ENCODE measurements at places on chromosomes 6 and 20. TPM values are rescaled to one million over a fixed set of nuclear protein-coding genes. Genes with fewer than 3 reads are reported as not detected.

- no peak for DNase-seq
- no peaks in the 10 kb centered on the region for H3K36me3 ChIP-seq
- peaks cover 13% of the 10 kb centered on the region for H3K27me3 ChIP-seq
- H3K4me3 ChIP-seq = no peak overlapping the region
- H3K27ac ChIP-seq = no peak overlapping the region
Measured at GRCh38 chr20:45550765-45551164, 3.6 kb upstream of the EPPIN start.

Gene COL9A3
- polyA plus RNA-seq = 1.3 TPM

Gene TCF21
- not detected for polyA plus RNA-seq

Gene PROKR2
- 0.13 TPM for polyA plus RNA-seq

GRCh38 chr6:9810286-9810685, 604.6 kb downstream of the TFAP2A start:
- H3K27me3 ChIP-seq = no peaks in the 10 kb centered on the region
- H3K4me1 ChIP-seq = no peaks in the 10 kb centered on the region
- no peak overlapping the region for H3K27ac ChIP-seq

Gene OPN5
- not detected for polyA plus RNA-seq

Gene GNMT
- polyA plus RNA-seq = 1.4 TPM

DNA sequence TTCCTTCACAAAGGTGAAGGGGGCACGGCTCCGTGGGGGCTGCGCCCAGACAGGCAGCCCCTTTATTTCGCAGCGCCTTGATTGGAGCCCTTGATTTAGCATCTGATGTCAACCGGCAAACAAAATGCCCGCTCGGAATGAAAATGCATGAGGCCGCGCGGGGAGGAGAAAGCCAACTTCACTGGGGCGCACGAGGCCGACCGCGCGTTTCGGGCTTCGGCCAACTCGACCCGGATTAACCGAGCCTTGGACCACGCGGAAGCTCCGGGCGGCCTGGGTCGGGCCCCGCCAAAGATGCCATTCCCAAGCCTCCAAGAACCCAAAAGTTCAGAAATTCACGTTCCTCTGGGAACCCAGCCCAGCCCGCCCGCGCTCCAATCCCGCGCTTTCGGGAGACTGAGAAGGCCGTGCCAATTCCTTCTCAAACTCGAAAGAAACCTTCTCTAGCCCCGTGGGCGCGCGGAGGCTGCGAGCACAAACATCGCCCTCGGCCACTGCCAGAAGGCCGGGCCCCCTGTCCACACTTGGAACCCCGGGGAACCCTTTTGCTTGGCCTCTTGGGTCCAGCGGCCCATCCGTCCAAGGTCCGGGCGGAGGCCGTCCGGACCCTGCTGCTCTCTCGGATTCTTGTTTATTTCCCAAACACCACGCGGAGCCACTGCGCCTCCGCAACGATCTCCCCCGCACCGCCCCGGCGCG, 879 bp upstream of the INSM1 start:
- H3K4me1 ChIP-seq = no peaks in the 10 kb centered on the region
- DNase-seq = peak; percentile 36
- no peaks in the 10 kb centered on the region for H3K36me3 ChIP-seq
- H3K27me3 ChIP-seq = peaks cover 82% of the 10 kb centered on the region
- H3K27ac ChIP-seq = no peak overlapping the region

Gene ZNF311
- polyA plus RNA-seq = 0.21 TPM

DNA sequence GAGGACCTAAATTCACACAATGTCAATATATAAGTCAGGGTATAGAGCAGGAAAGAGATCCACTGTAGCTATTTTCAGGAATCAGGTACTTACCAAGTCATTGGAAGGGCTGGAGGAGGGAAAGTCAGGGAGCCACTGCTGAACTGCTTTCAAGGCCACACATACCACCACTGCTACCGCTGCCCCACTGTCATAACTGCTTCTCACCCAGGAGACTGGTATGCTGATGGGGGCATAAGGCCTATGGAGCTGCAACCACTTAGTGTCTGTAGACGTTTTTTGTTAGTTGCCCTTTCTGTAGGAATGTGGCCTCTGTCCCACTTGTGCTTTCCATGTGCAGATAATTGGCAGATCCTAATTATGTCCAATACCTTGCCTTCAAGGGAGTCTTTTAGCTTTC, 5.4 kb downstream of the SMAP1 start:
- no peaks in the 10 kb centered on the region for H3K27me3 ChIP-seq
- no peak for DNase-seq

Gene POPDC3
- 19.0 TPM for polyA plus RNA-seq

- no peak for DNase-seq
- H3K4me3 ChIP-seq = no peak overlapping the region
- H3K27ac ChIP-seq = no peak overlapping the region
- H3K4me1 ChIP-seq = no peaks in the 10 kb centered on the region
- no peaks in the 10 kb centered on the region for H3K36me3 ChIP-seq
Measured at GRCh38 chr6:107690643-107691061, 133.5 kb downstream of the SCML4 start.

Gene OR2H2
- polyA plus RNA-seq = not detected

DNA sequence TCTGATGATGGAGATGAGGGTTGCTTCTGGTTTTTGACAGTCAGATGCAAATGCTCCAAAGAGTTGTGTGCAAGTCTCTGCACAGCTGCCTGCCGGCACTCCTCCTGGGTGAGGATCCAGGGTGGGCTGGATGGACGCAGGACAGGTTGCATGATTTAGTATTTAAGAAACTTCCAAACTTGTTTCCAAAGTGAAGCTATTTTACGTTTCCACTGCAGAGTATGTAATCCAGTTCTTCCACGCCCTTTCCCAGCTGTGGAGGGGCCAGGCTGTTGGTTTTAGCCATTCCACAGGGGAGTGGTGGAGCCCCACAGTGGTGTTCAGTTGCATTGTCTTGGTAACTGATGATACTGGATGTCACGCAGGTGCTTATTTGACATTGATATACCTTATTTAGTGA, 157.3 kb downstream of the THBS2 start:
- H3K27me3 ChIP-seq = no peaks in the 10 kb centered on the region
- no peak overlapping the region for H3K27ac ChIP-seq
- H3K4me1 ChIP-seq = no peaks in the 10 kb centered on the region
- no peak for DNase-seq

DNA sequence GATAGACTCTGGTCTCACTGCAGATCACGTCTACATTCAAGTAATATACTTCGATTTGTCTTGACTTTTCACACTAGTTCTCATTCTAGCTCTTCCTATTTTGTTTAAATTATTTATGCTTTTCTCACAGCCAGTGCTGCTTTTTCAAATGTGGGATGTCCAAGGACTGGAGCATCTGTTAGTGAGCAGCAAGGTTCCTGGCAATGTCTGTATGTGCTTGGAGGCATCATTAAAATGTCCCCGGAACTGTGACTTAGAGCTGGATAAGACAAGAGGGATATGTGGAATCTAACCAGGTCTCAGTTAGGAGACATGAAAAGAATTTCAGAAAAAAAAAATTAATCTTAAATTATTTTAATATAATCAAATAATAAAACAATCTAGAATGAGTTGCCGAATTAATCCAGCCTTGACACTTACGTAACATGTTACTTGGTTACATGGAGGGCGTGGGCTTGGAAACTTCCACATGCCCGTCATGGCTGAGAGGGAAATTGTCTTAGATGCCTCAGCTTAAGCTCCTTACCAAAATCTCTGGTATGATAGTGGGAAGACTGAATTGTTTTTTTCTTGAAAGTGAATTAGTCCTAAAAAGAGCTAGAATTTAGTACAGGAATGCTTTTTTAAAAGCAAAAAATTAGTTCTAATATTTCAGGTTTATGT, 21.4 kb upstream of the CARMIL1 start:
- H3K4me3 ChIP-seq = no peak overlapping the region
- H3K27me3 ChIP-seq = no peaks in the 10 kb centered on the region
- H3K4me1 ChIP-seq = peaks cover 2% of the 10 kb centered on the region
- DNase-seq = no peak
- no peak overlapping the region for H3K27ac ChIP-seq

All from SK-N-SH (cell line).